Renal cortex interstitium (tissue), 15 donors: ENCODE measurements at places on chromosomes 1 and 21. TPM values are rescaled to one million over a fixed set of nuclear protein-coding genes. Genes with fewer than 3 reads are reported as not detected.

Gene SDC3
- polyA plus RNA-seq, result 29.0 TPM

Gene NPHP4
- polyA plus RNA-seq, result 16.6 TPM

- DNase-seq, result no peak
Observed at GRCh38 chr21:34859976-34860653, 189.0 kb downstream of the RUNX1 start.

- DNase-seq, result no peak
Observed at GRCh38 chr1:9320520-9321479, 28.1 kb downstream of the SPSB1 start.

DNA sequence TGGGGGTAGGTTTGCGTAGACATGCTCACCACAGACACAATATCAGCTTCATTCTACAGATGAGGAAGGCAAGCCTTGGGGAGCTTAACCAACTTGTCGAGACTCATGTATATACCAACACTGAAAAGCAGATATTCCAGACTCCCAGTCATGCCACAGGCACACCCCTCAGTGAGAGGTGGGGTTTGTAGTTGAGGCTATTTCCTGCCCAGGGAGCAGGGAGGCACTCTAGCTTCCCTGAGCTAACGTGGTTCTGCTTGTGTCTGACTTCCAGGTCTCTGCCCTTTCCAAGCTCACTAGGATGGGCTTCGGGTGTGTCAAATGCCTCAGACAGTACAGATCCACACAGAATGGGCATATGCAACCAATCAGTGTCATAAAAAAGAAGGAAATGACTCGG is 122.3 kb upstream of the RUNX1 start:
- no peak for DNase-seq

GRCh38 chr1:34926156-34926555 is 3.3 kb downstream of the DLGAP3 start:
- no peak for DNase-seq

Gene DNASE2B
- 0.18 TPM for polyA plus RNA-seq

Gene GBP4
- polyA plus RNA-seq, result 7.1 TPM

DNA sequence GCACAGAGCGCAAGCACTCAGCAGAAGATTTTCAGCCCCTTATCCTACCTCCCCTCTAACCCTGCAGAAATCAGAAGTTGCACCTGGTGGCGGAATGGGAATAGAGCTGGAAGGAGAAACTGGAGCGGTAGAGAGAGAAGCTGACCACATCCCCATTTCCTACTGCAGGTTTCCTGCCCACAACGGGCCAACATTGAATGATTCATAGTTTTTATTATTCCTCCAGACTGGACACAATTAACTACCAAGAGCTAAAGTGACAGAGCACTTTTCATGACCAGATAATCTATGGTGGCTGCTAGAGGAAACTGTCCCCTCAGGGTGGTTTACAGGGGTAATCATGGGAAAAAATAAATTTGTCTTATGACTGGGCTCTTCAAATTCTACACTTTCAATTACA is 21.3 kb upstream of the LRRC8D start:
- DNase-seq, result no peak

Gene GJC2
- 0.56 TPM for polyA plus RNA-seq

Gene NPL
- polyA plus RNA-seq, result 8.1 TPM

Gene GPR25
- 0.09 TPM for polyA plus RNA-seq

Gene SPATC1L
- polyA plus RNA-seq, result 17.1 TPM

DNA sequence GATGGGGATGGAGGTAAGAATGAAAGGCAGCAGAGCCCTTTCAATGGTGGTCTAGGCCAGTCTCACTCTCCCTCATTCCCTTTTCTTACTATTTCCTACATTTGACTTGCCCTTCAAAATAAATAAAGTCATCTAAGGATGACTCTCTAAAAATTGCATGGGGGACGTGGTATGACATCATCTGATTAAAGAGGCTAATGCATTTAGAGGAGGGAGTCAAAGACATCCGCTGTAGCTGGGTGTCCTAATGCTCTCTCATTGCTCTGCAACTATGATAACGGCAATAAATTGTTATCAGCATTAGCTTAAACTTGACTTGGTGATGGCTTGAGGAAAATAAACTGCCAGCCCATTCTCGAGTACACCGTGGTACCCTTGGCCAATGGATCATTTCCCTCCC is 225.6 kb upstream of the PBX1 start:
- no peak for DNase-seq

GRCh38 chr21:15539376-15539775 is 190.4 kb upstream of the USP25 start:
- no peak for DNase-seq

- DNase-seq, result no peak
Observed at GRCh38 chr1:83512373-83513193, 486.3 kb downstream of the TTLL7 start.

Gene WDR64
- polyA plus RNA-seq, result 0.79 TPM

- DNase-seq, result no peak
Observed at GRCh38 chr1:3062616-3063378, 6.2 kb upstream of the PRDM16 start.

DNA sequence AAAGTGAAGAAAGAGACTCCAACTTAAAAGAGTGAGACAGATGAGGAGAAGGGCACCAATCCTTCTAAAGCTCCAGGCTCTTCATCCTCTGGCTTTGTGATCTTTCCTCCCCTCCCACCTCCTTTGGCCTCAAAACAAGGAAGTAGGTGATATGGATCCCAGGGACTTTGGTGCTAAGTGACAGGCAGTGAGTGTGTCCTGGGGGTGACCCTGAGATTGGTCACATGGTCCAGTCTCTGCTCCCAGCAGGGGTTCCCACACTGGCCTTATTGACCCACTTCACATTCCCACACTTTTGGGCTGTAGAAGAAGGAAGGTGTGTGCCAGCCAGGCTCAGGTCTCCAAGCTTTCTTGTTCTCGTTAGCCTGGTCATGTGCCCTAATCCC is 401.2 kb upstream of the PROX1 start:
- DNase-seq, result no peak

DNA sequence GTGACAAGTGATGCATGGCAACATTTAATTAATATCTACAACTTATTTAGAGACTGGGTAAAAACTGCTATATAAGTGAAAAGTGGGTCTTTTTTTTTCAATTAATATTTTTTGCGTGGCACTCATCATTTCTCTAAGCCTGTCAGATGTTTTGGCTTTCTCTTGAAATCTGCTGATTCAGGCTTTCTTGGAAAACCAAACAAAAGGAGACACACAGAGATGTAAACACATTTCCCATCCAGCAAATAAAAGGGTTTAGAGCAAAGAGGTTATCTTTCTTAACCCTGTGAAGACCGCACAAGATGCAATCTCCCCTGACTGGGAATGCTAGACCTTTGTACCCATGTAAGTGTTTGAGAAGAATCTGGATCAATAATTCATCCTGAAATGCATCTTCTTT is 48.7 kb upstream of the PLXNA2 start:
- no peak for DNase-seq

- no peak for DNase-seq
Observed at GRCh38 chr1:44447051-44447810, 42.2 kb downstream of the RNF220 start.

DNA sequence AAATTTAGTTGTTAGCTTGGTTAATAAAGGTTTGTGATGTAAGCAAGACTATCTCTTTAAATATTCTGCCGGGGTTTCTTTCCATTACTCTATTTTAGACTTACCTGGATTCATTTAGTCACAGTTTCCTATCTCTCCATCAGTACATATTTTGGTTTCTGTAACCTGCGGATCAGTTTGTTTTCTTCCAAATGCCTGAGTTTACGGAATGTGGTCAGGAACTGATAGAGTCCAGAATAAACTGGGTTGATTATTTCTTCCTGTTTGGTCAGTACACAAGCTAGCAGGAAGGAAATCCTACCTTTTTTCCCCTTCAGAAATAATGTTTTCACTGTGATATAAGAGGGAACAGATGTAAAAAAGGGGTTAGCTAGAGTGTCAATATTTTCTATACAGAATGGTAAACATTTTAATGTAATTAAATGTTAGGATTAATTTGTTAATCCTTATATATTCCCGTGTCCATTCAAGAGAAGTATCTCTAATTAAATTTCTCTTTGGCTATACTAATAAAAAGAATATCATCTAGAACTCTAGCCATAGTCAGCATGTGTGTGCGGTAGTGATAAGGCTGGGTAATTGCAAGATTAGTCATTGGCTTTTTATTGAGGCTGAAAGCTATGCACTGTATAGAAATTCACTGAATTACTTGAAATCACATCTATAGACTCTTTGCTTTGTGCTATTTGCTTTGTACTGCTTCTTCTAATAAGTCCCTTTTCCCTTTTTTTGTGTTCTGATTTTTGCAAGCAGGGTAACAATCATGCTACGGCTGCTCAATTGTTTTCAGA is 144.7 kb upstream of the ADGRL4 start:
- DNase-seq, result no peak

DNA sequence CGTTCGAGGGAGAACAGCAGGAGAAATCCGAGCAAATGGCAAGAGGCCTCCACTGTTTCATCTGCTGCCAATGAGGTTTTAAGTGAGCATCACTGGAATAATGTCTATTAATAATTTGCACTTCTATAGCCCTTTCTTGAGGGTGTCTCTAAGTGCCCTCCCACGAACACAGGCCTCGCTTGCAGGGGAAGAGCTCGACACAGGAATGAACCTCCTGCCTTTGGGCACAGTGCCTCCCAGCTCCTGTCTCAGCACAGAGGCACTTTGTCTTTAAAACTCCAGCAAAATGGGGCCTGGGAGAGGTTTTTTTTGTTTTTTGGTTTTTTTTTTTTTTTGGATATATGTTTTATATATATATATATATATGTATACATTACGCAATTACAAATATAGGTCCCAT is 56.6 kb downstream of the OLIG1 start:
- no peak for DNase-seq

- no peak for DNase-seq
Observed at GRCh38 chr1:65176591-65176990, 28.6 kb downstream of the AK4 start.

Gene PCP4L1
- polyA plus RNA-seq, result 1.7 TPM

Gene OXCT2
- polyA plus RNA-seq, result 1.5 TPM
